ENCODE measurements at places on chromosomes 12 and 14.

- peak; percentile 99 for DNase-seq
Measured at GRCh38 chr12:122974274-122974891, 661 bp upstream of the OGFOD2 start.

DNA sequence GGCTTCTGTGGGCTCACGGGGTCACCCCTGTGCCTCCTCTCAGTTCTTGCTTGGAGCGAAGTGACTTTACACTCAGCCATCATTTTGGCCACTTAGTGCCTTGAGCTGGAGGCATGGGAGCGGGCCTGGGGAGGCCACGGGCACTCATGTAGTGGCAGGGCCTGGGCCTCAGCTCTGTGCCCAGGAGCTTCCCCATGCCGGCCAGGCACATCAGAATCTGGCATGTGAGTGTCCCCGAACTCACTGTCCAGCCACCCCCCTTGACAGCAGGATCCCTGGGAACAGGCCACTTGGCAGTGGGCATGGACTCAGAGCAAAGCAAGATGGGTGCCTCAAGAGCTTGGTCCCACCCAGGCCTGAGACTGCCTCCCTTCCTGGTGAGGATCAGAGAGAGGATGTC, 29.5 kb downstream of the DDX51 start:
- DNase-seq = no peak

DNA sequence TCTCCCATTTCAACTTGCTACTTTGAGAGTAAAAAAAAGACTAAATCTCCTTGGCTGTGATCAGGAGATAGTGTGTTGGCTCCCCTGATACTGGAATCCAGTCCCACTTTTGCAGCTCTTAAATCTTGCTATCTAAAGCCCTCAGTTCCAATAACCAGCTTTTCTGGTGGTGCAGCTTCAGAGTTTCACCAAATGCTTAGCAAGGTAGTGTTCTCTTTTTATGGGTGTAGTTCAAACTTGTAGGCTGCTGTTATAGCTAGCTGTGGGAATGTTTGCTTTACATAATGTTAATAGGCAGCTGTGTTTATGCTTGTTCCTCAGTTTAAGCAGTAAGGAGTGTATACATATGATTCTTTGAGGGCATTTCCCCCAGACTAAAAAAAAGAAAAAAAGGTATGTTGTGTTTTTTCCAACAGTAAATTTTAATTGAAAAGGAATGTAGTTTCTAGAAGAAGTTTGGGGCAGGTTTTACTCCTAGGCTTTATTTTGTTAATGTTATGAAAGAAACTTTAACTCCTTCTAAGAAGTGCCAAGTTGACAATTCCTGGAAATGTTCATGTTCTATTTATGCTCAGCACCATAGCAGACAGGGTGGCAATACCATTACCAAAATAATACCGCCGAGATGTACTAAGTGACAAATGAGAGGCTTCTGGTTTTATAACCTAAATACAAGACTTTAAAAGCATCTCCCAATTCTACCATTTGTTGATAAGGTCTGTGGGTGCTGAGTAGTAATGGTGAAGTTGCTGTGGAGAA, 12.1 kb downstream of the CRADD start:
- DNase-seq = peak; percentile 88

DNA sequence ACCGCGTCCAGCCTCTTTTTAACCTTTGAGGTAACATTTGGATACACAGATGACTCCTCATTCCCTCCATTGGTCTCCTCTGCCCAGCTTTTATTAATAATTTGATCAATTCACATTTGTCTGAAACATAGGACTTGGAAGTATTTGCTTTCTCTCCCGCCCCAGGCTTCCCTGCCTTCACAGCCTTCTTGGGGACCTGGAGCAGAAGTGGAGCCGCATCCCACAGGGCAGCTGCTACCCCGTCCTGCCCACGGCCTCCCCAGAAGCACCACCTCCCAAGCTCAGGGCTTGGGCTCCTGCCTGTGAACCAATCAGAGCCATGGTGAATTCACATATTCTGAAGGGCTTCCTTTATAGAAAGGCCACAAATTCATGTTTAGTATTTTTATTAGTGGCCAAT, 97.6 kb downstream of the PIWIL1 start:
- DNase-seq = no peak

GRCh38 chr14:67319142-67319541, 40.5 kb downstream of the ATP6V1D start:
- DNase-seq = no peak

GRCh38 chr12:90519285-90519684, 435.7 kb downstream of the CCER1 start:
- no peak for DNase-seq

GRCh38 chr12:43551971-43552559, at the start of gene ADAMTS20:
TSS of gene ADAMTS20 (minus strand) at chr12:43552203. CDS start at chr12:43551921, 282 bp downstream.
- DNase-seq = peak; percentile 15

- peak; percentile 79 for DNase-seq
Measured at GRCh38 chr14:54147282-54147681, 190.7 kb upstream of the BMP4 start.

- no peak for DNase-seq
Measured at GRCh38 chr14:98173305-98173704, 1098.7 kb downstream of the BCL11B start.

- no peak for DNase-seq
Measured at GRCh38 chr14:45916340-45916953, 663.4 kb upstream of the MIS18BP1 start.

GRCh38 chr14:86333493-86333892, 803.5 kb downstream of the FLRT2 start:
- no peak for DNase-seq

DNA sequence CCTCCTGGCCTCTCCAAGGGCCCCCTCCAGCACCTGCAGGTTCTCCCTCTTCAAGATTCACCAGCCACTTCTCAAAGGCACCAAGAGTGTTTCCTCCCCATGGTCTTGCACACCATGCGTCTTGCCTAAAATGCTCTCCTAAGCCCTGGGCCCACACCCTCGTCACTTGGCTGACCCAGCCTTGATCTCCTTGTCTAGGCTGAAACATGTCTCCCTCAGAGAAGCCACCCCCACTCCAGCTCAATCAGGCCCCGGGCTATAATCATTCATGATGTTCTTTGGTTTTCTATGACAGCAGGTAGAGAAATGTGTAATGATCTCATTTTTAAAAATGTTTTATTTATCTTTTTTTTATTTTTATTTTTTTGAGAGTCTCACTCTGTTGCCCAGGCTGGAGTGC, 88.1 kb downstream of the EFCAB11 start:
- peak; percentile 62 for DNase-seq

DNA sequence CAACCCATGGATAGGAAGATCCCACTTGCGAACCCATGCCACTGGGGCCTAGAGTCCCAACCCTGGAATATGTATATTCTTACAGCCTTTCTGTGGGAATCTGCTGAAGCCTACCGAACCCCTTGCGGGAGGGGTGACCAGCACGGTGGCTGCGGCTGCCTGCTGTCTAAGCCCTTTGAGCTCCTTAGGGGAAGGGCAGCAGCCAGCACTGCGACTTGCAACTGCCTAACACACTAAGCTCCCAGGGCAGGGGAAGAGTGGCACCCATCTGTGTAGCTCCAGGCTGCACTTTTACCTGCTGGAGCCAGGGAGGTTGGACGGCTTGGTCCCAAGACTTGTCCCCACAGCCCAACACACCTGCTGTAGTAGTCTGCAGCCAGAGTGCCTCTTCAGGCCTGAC, 1968.7 kb upstream of the FLRT2 start:
- DNase-seq = no peak

DNA sequence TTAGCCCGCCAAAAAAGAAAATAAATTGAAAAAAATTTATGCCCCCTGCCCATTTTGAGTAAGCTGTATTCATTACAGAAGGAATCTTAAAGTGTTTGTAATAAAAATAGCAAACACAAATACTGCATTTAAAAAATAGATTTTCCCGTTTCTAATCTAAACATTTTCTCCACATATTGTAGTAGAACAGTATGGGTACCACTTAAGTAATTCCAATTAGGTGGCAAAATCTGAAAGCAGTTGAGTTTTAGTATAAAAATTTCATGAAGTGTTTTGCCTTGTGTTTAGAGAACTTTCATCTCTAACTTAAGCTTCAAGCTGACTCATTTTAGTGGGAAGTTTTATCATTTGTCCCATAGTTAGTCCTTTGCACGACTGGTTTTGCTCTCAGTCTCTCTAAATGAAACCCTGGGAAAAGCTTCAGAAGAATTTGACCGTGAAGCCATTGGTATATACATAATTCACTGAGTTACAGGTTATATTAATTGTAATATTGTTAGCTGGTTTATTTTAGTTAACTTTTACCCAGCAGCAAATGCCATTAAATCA, 214.6 kb downstream of the ERC1 start:
- DNase-seq = no peak

GRCh38 chr12:38585086-38585485, 268.5 kb downstream of the ALG10B start:
- peak; percentile 17 for DNase-seq

DNA sequence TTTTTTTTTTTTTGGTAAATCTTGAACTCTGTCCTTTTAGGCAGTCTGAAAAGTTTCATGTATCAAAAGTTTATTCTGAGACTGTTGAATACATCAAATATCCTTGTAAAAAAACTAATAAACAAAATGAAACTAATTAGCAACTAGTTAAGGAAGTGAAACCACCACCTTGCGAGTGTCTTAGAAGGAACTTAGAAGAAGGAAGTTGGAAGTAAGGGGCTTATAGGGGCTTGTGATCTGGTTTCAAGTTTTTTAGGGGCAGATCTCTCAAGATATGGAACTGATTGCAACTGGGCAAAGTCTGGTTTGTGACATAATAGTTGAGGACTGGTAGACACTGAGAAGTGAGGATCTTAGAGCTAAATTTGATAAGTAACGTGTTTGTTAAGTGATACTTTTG, 748.8 kb downstream of the C12orf50 start:
- no peak for DNase-seq

GRCh38 chr12:93913845-93914244, 234.5 kb upstream of the PLXNC1 start:
- DNase-seq = no peak

- peak; percentile 22 for DNase-seq
Measured at GRCh38 chr14:59630288-59630963, 53.8 kb upstream of the CCDC175 start.

DNA sequence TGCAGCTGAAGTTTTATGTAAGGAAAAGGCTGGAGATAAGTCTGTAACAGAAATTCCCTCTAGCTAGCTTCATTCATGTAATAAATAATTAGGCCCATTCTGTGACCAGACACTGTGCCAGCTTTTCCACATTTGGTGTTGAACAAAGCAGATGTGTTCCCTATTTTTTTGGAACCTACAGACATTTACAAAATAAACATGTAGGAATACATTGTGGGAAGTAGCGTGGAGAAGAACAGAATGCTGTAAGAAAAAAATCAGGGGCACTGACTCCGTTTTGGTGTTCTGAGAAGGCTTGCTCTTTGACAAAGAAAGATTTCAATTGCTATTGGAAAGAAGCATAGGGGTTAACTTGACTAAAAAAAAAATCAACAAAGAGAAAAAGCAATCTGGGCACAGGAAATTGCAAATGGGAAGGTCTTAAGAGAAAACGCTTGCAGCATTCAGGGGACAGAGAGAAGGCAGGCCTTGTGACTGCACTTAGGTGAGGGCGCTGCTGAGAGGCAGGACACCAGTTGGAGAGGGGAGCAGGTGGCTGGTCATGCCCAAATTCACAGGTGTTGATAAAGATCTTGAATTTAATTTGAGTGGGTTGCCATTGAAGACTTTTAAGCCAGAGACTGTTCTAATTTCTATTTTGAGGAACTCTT, 4.0 kb downstream of the FAR2 start:
- no peak for DNase-seq

DNA sequence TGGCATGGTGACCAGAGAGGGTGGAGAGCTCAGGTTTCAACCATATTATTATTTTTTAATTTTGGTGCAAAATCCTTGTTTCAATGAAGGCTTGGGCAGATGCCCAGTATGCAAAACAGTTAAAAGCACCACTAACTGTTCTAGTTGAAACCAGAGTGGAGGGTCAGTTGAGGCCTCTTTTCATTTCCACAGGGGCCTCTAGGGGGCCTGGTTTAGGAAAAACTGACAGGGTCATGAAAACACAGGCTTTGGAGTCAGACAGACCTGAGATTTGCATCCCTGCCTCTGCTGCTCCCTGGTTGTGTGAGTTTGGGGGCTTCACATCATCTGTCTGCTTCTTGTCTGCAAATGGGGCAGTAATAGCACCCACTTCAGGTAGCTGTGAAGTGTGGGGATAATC, 3.3 kb upstream of the RPH3A start:
- no peak for DNase-seq

DNA sequence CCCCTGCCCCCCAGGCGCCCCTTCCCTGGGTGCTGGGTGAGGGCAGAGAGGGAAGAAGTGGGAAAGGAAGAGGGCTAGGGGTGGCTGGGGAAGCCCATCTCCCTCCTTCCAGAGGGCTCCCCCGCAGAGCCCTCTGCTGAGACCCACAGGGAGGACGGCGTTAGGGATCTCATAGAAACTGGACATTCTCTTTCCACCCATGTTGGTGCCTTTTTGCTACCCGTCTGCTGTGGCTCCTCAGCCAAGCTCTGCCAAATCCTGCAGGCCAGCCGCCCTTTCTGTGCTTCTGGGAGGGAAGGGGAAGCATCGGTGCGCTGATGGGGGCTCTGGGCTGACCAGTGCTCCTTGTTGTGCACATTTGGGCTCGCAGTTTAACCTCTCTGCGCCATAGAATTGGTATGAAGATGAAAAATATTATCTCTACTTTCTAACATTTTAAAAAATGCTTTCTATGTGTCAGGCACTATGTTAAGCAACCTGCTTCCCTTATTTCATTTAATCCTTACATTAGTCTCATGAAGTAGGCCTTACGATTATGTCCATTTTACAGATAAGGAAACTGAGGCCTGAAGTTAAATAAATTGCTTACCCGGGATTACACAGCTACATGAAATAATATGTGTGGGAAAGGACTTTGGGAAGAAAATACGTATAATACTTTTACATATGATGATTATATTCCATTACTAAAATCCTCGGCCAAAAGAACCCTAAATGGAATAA, 981 bp downstream of the SLC48A1 start:
- DNase-seq = no peak

DNA sequence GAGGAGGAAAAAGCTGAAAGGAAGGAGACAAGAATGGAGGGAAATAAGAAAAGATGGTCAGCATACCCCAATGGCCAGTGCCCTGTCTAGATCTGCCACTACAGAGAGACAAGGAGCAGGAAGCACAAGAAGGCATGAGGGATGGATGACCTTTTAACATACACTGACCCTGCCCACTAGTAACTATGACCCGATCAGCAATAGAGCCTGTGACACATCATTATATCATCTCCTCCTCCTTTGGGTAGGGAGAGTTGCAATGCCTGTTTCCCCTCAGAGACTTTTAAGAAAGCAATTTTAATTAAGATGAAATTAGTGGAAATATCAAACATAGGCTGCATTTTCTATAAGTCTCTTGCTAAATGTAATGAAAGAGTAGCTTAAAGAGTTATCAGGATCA, 4.7 kb upstream of the SLC2A13 start:
- DNase-seq = no peak

All from epithelial cell of esophagus (primary cell).